ENCODE measurements at places on chromosomes 3 and 15.

DNA sequence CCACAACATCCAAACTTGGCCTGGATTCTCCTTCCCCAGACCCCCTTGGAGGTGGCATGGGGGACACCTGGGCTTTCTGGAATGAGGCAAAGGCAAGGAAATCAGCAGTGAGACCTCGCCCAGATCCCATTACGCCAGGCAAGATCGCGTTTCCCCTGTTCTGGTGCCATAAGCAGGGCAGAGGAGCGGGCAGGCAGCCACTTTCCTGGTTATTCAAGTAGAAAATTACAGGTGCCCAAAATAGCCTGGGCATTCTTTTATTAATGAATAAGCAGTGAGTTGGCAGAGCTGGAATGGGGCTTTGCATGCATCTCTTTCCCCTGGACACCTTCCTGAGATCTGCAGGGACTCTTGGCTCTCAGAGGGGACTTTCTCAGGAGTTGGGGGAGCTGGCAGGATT, 31.5 kb upstream of the FAM107A start:
- H3K4me3 ChIP-seq = no peak overlapping the region
- H3K4me1 ChIP-seq = peaks cover 3% of the 10 kb centered on the region
- no peaks in the 10 kb centered on the region for H3K27me3 ChIP-seq
- no peak for DNase-seq
- H3K27ac ChIP-seq = no peak overlapping the region

DNA sequence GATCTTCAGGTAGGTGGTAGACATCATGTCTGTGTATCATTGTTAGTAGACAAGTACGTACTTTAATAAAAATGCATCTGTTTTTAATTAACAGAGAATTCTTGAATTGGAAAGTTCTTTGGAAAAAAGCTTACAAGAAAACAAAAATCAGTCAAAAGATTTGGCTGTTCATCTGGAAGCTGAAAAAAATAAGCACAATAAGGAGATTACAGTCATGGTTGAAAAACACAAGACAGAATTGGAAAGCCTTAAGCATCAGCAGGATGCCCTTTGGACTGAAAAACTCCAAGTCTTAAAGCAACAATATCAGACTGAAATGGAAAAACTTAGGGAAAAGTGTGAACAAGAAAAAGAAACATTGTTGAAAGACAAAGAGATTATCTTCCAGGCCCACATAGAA, 149.1 kb upstream of the LRRFIP2 start:
- H3K36me3 ChIP-seq = peaks cover 80% of the 10 kb centered on the region
- no peak overlapping the region for H3K4me3 ChIP-seq
- DNase-seq = no peak
- no peak overlapping the region for H3K27ac ChIP-seq
- no peaks in the 10 kb centered on the region for H3K27me3 ChIP-seq

GRCh38 chr3:174202561-174202960, 656.6 kb upstream of the NAALADL2 start:
- H3K36me3 ChIP-seq = no peaks in the 10 kb centered on the region
- no peak for DNase-seq
- H3K4me1 ChIP-seq = no peaks in the 10 kb centered on the region
- no peak overlapping the region for H3K4me3 ChIP-seq
- H3K27ac ChIP-seq = no peak overlapping the region
- no peaks in the 10 kb centered on the region for H3K27me3 ChIP-seq

DNA sequence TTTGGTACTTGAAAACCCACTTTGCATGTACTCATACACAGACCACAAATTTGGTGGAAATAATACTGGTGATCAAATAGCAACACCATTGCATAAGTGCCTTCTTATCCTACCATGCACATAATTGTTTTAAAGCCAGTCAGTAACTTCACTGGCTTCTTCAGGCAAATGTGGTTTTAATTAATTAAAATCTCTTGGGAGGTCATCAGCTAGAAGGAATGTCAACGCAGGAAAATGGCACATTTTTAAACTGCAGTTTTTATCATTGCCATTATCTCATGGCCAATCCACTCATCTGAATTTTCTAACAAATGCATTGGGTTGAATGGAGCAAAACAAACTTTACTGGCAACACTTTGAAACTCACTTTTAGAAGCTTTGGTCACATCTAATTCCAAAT, 105.7 kb upstream of the ZPLD1 start:
- no peaks in the 10 kb centered on the region for H3K36me3 ChIP-seq
- no peaks in the 10 kb centered on the region for H3K27me3 ChIP-seq
- no peak for DNase-seq
- no peaks in the 10 kb centered on the region for H3K4me1 ChIP-seq
